AG08395 (cell line): ENCODE measurements at places on chromosomes 13 and 19.

DNA sequence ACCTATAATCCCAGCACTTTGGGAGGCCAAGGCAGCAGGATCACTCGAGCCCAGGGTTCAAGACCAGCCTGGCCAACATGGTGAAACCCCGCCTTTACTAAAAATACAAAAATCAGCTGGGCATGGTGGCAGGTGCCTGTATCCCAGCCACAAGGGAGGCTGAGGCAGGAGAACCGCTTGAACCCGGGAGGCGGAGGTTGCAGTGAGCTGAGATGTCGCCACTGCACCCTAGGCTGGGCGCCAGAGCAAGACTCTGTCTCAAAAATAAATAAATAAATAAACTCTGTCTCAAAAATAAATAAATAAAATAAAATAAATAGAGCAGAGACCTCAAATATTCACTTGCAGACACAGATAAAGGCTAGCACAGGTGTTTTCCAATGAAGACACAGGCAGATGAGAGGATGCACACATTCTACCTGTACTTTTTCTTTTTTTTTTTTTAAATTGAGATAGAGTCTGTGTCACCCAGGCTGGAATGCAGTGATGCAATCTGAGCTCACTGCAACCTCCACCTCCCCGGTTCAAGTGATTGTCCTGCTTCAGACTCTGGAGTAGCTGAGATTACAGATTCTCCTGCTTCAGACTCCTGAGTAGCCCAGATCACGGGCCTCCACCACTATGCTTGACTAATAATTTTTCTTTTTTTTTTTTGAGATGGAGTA, 2.7 kb upstream of the RPS16 start:
- no peak for DNase-seq

GRCh38 chr13:113907635-113908617, 44.0 kb upstream of the GAS6 start:
- DNase-seq = peak; percentile 56

DNA sequence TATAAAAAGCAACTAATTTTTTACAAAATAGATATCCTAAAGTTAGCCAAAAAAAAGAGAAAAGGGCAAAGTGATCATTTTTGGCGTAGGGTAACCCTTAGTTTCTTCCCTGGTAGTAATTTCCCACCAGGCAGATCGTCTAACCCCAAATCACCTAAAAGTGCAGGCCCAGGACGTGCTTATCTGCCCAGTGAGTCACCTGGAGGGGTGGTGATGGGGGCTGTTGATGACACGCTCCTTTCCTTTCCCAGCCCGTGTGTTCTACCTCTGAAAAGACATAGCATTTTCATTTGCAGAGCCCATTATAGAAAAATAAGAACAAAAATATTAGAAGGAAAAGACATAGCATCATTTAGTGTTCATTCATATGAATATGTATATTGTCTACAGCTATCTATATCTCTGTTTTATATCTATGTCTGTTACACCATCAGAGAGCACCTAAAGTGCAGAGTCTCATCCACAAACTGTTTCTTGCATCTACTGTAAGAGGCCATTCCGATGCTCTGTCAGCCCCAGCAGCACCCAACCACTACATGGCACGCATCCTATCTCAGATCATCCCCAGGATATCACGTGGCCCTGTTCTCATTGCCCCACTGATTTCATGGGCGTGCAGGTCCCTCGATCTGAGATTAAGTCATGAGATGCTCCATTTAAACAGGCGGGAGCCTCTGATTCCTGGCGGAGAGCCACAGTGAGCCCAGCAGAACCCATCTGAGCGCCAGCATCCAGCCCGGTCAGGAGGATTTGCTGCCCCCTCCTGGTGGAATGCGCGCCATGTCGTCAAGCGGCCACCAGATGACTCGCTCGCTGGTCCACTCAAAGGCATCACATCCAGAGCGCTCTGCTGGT, 8.5 kb upstream of the LILRB3 start:
- peak; percentile 92 for DNase-seq

DNA sequence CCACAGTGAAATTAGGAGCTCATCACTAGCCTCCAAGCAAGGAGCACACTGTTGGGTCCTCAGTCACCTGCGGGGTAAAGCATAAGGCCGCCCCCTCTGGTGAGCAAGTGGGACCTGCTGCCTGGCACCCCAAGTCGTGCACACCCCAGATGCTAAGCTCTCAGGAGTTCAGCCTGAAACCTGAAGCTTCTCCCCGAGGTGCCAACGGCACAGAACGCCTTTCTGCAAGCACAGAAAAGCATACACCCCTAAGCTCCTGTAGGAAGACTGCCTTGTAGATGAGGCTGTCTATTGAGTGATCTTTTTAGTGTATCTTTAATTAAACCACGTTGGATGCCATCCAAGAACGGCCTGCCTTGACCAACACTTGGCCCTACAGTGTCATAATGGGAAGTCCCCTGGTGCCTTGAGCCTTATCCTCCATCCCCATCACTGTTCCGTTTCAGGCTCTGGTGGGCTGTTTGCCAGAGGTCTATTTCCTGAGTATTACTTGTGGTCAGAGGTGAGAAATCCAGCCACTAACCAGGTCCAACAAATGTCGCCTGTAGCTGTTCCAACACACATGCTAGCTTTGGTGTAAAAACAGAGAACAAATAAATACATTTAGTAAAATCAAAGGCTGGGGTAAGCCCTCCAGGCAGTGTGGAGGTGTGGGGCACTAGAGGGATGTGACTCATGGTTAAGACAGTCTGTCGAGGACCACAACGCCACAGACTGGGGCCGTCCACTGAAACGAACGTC, 44.8 kb downstream of the C13orf42 start:
- DNase-seq = no peak

DNA sequence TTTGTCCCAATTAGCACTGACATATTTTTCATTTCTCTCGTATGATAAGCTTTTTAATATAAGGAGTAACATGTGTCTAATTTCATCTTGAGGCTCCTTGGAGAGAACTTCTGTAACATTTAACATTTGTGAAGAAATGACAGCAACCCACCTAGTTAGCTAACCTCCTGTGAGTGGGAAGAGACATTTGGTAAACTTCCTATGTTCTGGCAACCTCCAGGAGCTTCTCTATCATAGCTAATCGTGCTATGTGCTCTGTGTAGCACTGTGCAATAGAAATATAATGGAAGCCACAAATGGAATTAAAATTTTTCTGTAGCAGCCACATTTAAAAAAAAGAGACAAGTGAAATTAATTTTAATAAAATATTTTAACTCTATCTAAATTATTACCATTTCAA, 5.4 kb upstream of the OLFM4 start:
- DNase-seq = no peak

DNA sequence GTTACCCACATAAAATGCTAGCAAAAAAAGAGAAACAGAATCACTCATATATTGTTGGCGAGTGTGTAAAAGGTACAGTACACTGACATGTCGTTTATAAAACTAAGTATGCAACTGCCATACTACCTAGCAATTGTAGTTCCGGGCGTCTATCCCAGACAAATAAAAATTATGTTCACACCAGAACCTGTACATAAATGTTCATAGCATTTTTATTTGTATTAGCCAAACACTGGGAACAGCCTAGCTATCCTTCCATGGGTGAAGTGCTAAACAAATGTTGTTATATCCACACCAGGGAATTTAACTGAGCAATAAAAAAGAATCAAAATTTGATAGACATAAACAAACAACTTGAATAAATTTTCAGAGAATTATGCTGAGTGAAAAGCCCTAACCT, 28.9 kb upstream of the POSTN start:
- DNase-seq = no peak

- no peak for DNase-seq
Measured at GRCh38 chr19:30545752-30546151, 173.6 kb downstream of the ZNF536 start.

DNA sequence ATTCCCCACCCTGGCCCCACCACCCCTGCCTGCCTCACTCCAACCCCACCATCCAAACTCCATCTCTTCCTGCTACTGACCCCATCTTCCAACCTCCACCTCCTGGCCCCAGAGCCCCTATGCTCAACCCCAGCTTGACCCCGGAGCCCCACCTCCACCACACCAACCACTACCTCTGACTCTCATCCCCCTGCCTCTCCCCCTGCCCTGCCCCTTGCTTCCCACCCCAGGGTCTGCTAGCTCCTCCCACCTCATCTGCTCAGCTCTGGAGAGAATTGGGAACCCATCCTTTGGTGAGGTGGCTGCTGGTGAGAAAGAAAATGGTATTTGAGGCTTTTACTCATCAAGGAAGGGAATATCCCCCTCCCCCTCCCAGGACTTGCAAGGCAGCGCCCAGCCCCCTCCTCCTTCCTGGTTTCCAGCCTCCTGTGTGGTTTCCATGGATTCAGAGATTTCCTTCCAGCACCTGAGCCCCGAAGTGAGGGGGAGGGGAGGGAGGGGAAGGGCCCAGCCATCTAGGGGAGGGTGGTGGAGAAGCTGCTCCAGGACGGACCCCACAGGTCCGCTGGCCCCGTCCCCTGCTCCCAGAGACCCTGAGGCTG, 11.4 kb upstream of the PEPD start:
- DNase-seq = no peak

DNA sequence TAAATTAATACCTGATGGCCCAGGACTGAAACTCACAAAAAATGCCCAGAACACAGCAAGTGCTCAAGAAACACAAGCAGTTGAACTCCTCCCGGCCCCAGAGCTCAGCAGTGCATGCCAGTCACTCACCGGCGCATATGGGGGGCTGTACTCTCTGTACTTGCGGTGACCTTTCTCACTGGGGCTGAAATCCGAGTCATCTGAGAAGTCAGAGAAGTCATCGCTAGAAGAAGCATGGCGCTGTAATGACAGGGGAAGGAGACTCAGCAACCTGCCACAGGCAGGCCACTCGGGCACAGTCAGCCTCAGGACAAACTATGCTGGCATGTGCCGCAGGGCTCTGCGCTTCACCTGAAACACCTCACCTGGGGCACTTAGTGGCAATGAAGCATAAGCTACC, 19.7 kb downstream of the ZC3H4 start:
- DNase-seq = no peak

DNA sequence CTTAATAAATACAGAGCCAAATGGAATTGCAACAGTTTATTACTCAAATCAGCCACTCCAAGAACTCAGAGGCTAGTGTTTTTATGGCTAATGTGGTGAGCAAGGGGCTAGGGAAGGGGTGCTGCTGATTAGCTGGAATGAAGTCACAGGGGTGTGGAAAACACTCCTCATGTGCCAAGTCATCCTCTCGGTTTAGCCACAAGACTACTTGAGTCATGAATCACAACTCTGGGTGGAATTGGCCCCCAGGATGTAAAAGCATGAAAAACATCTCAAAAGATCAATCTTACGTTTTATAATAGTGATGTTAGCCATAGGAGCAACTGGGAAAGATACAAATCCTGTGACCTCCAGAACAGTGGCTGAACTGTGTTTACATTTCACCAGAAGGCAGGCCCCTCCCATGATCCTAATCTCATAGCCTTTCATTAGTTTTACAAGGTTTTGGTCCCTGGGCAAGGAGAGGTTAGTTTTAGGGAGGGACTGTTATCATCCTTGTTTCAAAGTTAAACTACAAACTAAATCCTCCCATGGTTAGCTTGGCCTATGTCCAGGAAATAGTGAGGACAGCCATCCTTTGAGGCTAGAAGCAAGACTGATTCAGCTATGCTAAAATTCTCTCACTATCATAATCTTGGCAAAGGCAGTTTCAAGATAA, 2020.1 kb upstream of the PCDH20 start:
- peak; percentile 79 for DNase-seq

- no peak for DNase-seq
Measured at GRCh38 chr13:114212158-114212495, 22.6 kb upstream of the CDC16 start.

GRCh38 chr19:12133069-12133468, 7.1 kb downstream of the ZNF20 start:
- no peak for DNase-seq

DNA sequence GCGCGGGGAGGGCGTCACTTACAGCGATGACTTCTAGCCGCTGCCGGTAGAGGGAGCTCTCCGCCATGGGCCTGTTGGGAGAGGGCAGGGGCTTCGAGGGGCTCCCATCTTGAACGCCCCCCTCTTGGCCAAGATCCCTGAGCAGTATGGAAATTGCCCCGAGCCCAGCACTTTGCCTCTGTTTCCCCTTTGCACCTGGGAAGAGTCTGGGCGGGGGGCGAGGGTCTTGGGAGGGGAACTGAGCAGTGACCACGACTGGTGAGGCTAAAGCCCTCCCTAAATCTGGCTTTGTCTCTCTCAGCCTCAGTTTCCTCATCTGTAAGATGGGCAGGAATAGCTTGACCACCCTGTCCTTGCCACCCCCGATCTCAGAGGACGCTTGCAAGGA, 2.8 kb downstream of the PALM3 start:
- DNase-seq = no peak

DNA sequence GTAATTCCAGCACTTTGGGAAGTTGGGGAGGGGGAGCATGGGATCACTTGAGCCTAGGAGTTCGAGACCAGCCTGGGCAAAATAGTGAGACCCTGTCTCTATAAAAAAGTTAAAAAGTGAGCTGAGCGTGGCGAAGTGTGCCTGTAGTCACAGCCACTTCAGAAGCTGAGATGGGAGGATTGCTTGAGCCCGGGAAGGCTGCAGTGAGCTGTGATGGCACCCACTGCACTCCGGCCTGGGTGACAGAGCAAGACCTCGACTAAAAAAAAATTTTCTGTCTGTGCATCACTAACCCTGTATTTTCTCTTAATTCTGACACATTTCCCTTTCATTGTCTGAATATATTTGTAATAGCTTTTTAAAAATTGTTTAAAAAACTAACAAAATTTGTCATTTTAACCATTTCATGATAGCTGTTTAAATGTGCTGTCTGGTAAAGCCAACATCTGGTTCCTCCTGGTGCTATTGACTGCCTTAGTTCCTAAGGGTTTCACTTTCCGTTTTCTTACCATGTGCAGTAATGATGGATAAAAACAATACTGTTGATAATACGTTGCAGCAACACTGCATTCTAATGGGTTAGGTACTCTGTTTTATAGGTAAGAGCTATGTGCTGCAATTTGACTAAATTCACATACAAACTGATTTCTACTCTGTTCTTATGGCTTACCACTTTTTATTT, 29.7 kb downstream of the LATS2 start:
- no peak for DNase-seq

DNA sequence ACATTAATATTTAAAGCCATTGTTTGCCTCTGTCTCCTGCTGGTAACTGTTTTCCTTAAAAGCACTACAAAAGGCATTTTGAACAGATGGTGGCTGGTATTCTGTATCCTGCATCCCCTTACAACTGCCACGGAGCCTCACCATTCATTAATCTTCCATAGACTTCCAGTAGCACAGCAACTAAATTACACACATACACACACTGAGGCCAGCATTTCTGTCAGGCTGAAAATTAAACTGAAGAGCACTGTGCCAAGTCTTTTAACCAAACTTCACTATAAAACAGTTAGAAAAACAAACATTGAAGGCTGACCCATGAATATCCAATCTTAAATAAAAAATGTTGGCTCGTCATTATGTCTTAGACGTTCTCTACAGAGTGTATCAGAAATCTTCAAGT, 697.8 kb downstream of the DACH1 start:
- no peak for DNase-seq

DNA sequence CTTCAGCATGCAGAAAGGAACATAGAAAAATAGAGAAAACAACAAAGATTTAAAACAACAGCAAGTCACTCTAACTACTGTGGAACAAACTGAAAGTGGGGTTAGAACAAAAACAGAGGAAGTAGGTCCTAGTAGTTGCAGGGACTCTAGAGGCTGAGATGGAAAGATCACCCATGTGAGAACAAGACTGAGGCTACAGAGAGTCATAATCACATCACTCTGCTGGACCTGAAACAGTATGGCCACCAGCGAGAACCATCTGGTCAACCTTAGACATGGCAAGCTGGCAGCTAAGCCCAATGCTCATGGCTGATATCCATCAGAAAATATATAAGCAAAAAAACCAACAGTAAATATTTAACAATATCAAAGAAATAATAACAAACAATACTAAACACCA, 35.8 kb upstream of the ZNF724 start:
- no peak for DNase-seq

- DNase-seq = no peak
Measured at GRCh38 chr19:14116918-14117578, 514 bp downstream of the PRKACA start.
